Activated naive CD4-positive, alpha-beta T cell (primary cell): ENCODE measurements at places on chromosomes 5 and 9.
A peak's percentile ranks its signal among the peaks of the same experiment; 100 is the strongest.

DNA sequence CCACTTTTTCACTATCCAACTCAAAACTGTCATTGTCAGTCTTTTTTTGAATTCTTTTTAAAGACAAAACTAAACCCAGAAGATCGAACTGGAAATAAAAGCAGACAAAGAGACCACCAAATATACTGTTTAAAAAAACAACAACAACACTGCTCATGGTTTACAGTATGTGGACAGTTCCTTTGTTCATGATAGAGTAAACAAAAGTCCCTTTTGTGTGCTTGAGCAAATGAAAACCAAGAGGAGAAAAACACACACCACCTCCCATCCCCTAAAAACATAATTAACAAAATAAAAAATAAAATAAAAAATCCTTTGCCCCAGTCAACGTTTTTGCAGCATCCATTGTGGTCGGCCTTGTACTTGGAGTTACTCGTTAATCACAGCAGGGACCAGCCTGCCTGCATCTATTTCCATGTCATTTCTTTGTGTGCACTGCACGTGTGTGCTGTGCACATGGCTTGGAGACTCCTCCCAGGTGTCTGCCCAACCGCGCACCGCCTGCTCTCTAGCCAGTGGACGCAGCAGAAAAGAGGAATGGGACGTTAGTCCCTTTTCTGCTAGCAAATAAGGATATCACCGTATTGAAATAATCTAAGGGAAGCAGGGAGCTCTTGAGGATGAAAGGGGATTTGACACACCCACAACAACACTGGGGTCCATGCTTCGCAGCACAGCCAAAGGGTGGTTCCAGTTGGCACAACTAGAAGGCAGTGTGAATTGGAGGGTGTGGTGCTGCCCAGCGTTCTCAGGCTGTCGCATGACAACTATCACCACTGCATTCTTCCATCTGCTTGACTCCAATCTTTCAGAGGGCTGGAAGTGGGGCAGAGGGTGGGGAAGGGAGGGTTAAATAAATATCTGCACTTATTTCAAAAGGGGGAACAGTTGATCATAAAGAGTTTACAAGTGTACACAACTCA is 130.0 kb downstream of the SEMA6A start:
- DNase-seq, result no peak

DNA sequence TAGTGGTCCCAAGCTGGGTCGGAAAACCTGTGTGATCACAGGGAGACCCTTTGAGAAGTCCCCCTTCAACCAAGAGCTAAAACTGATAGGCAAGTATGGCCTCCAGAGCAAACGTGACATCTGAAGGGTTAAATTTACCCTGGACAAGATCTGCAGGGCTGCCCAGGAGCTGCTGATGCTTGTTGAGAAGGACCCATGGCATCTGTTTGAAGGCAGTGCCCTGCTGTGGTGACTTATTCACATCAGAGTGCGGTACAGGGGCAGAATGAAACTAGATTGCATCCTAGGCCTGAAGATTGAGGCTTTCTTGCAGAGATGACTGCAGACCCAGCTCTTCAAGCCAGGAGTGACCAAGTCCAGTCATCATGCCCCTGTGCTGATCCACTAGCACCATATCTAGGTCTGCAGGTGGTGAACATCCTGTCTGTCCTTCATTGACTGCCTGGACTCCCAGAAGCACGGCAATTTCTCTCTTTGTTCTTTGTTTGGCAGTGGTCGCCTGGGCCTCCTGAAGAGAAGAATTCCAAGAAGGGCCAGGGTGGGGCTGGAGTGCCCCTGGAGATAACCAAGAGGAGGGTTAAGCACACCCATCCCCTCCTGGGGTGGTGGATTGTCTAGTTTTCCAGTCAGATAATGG is 25.7 kb upstream of the CHD1 start:
- no peak for DNase-seq

GRCh38 chr5:10760096-10760920 is 726 bp downstream of the DAP start:
- peak; percentile 51 for DNase-seq

DNA sequence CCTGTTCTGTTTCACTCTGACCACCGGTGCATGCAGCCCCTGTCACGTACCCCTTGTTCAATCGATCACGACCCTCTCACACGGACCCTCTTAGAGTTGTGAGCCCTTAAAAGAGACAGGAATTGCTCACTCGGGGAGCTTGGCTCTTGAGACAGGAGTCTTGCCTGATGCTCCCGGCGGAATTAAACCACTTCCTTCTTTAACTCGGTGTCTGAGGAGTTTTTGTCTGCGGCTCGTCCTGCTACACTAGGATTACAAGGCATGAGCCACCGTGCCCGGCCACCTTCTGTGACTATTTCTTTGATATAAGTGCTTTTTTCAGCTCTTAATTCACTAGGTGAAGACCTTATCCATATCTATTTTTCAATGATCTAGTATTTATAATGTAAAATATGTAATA is 167.5 kb downstream of the TTC39B start:
- DNase-seq, result no peak

- no peak for DNase-seq
Measured at GRCh38 chr5:19880458-19880857, 107.5 kb downstream of the CDH18 start.

GRCh38 chr5:137340881-137341280 is 158.2 kb downstream of the SPOCK1 start:
- no peak for DNase-seq

- DNase-seq, result no peak
Measured at GRCh38 chr9:98962861-98963260, 19.2 kb downstream of the COL15A1 start.

- no peak for DNase-seq
Measured at GRCh38 chr5:394671-395155, 48.3 kb upstream of the EXOC3 start.

DNA sequence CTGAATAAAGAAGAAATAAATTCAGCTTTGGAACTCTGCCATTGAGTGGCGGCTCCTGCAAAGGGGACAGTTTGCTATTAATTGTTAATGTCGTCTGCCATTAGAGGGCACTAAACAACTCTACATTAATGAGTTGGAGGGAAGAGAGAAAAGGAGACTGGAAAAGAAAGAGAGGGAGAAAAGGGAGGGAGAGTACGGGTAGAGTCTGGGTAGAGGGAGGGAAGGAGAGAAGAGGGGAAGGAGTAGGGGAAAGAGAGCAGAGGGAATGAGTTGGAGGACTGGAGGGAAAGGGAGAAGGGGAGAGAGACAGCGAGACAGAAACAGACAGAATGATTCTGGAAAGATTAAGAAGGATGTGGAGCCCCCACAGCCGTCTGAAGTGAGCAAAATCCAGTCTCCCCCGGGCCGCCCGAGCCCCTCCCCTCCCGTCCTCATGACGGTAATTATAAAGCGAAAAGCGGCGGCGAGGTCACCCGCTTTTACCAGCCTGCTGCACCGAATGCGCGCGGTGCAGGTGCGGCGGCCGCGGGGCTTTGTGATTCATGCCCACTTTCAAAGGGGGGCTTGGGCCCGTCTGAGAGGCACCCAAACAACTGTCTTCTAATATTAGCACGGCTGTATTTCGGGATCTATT is 1.9 kb upstream of the FST start:
- no peak for DNase-seq

DNA sequence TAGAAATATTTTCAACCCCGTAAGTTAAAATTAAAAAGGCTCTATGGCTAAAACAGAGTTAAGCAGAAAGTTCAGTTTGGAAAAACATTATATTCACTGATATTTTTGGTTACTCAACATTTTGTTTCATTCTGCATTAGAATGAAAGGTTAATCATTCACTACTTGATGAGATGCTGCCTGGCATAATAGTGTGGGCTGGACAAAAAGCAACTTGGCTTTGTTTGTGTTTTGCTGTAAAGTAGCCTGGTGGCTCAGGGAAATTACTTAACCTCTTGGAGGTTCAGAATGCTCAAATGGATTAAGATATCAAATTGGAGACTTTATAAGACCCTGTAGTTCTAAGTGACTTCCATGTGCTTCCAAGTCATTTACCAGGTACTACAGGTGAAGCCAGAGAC is 367.4 kb upstream of the TRPC7 start:
- no peak for DNase-seq

- DNase-seq, result no peak
Measured at GRCh38 chr9:93110311-93110855, 14.4 kb downstream of the CARD19 start.

DNA sequence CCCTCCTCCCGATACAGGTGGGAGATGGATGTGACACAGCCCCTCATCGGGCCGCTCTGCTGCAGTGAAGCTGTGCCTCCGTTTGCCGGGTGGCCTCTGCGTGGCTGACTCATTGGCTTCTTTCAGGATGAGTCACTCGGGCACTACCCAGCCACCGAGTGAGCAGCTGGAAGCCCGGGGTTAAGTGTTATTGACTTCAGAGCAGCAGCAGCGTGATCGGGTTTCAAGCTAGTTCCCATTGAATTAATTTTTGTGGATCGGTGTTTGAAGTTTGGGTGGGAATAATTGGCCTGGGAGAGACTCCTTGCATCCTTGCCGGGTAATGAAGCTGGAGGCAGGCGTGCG is 266.4 kb upstream of the IRX4 start:
- DNase-seq, result no peak

DNA sequence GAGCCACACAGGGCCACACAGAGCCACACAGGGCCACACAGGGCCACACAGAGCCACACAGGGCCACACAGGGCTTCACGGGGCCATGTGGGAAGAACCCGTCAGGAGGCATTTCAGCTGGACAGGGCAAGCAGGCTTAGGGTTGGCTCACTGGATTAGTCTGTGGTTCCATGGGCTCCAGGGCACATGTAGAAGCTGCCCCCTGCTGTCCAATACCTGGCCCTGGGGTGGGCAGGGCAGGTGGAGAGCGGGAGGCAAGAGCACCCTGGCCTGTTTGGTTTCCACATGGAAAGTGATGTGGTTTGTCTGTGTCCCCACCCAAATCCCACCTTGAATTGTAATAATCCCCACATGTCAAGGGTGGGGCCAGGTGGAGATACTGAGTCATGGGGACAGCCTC is 16.4 kb upstream of the LPCAT1 start:
- no peak for DNase-seq

DNA sequence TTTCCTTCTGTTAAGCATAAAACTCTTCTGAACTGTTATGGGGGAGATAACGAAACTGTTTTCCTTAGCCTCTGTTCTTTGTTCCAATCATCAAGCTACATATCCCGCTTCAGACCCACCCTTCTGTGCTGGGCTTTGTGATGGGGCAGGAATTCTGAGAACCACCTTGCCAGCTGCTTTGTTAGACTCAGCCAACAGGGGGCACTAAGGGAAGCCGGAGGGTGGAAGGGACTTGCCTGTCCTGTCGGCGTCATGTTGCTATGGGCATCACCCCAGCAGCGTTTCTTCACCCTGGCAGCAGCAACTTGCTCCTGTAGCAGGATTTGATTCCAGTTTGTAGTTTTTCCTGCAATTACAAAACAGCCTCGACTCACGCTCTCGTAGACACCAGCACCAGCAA is 169.1 kb downstream of the CAAP1 start:
- DNase-seq, result no peak

DNA sequence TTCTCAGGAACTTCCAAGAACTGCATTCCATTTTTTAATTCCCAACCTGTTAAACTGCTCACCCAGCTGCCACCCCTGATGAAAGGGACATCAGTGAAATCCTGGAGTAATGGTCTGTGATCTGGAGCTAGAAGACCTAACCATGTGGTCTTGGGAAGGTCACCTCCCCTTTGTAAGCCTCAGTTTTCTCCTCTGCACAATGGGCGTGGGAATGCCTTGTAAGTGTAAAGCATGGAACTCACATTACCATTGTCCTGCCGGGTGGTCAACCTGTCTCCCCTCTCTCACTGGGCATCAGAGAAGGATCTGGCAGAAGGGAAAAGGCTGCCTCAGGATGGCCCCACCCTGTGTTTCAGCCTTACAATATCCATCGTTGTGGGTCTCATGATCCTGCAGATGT is 15.3 kb upstream of the CCDC180 start:
- no peak for DNase-seq

- no peak for DNase-seq
Measured at GRCh38 chr9:37929441-37929895, 25.5 kb upstream of the SLC25A51 start.

GRCh38 chr9:74497748-74498620 is 849 bp downstream of the RORB start:
- no peak for DNase-seq

DNA sequence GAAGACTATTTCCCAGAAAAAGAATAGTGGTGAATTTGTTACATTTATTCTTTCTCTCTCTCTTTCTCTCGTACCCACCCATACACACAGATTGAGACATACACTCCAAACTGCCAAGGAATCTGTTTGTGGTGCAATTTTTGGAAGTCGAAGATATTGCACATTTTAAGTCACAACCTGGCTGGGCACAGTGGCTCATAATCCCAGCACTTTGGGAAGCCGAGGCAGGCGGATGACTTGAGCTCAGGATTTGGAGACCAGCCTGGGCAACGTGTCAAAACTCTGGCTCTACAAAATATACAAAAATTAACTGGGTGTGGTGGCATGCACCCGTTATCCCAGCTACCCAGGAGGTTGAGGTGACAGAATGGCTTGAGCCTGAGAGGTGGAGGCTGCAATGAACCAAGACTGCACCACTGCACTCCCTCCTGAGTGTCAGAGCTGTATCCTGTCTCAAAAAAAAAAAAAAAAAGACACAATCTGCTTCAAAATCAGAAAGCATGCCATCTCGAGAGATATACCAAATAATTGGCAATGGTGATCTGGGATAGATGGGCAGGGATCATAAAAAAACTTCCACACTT is 19.2 kb upstream of the PLIN2 start:
- DNase-seq, result no peak

- DNase-seq, result no peak
Measured at GRCh38 chr5:14595189-14595588, 13.6 kb downstream of the OTULINL start.

- no peak for DNase-seq
Measured at GRCh38 chr5:19928562-19929421, 59.2 kb downstream of the CDH18 start.
